ENCODE measurements at places on chromosomes 4 and X.

GRCh38 chr4:11165052-11165451 lies 263.6 kb downstream of the HS3ST1 start:
- no peak for DNase-seq

DNA sequence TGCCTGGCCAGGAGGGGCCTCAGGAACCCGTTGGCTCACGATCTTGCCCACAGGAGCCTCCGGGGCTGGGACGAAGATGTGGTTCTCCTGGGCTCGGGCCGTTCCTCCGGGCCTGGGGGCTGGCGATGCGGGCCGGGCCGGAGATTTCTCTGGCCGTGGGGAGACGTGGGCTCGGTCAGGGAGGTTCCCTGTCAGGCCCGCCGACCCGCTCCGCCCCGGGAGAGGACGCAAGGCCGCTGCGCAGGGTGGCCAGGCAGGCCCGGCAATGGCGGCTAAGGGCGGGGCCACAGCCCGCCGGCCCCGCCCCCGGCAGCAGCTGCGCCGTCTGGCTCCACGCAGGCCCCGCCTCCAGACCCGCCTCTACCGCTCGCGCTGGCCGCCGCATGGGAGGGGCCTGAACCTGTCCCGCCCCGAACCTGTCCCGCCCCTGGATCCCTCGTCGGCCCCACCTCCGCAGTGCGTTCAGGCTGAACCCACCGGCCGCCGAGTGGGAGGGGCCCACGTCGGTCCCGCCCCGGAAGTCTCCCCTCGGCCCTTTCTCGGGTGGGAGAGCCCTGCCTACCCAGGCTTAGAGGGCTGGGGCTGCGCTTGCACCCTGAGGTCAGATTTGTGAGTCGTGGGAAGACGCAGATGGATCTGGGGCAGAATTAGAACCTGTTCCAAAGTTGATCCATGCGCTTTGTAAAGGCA lies at the start of gene FAM3A:
TSS of gene FAM3A (minus strand) at position 267 of the 690 bp plus-strand sequence. CDS start 460 bp downstream, outside the sequence.
- peak; percentile 87 for DNase-seq

DNA sequence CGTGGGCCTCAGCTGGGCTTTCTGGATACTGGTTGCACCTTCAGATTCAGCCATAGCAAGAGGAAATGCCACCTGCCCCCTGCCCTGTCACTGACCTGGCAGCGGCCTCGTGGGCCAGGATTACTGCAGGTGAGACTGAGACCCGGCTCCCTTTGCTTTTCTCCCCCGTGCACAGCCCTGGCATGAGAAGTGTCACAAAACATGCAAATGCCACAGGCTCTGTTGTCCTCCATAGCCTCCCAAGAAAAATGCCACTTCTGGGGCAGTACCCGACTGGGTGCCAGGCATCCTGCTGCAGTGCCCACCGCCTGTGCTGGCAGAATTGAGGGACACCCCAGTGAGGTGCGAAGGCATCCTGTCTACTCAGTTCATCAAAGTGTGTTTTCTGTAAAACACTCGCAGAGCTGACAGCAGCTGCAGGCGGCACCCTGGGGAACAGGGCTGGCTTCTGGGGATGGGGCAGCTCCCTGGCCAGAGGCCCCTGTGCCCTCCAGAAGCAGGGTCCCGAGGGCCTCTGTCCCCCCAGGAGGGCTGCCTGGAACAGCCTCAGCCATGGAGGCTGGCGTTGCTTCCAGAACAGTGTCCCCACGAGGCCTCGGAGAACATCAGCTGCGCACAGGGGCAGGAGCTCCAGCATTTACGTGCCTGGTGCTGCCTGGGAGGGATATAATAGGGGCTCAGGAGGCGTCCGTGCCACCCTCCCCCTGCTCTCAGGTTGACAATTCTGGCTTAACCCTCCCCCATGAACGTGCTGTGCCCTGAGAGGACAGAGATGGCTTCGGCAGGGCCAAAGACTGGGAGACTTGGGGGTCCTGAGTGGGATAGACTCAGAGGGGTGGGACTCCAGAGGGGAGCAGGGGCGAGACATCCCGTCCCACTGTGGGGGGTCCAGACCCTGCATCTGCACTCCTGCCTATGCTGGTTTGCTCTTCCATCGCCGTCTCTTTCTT lies 99.5 kb upstream of the NKX1-1 start:
- DNase-seq = no peak

- no peak for DNase-seq
Observed at GRCh38 chr4:78644744-78645330, 93.3 kb downstream of the ANXA3 start.

- DNase-seq = no peak
Observed at GRCh38 chr4:154424810-154425484, 66.7 kb downstream of the DCHS2 start.

GRCh38 chr4:111630705-111631104 lies 514.5 kb upstream of the FAM241A start:
- no peak for DNase-seq

GRCh38 chrX:103157496-103158316 lies 57.2 kb upstream of the BEX4 start:
- DNase-seq = no peak

GRCh38 chrX:123923211-123923610 lies 38.3 kb upstream of the STAG2 start:
- DNase-seq = no peak
